ENCODE measurements at places on chromosomes 1 and 21. TPM values are rescaled to one million over a fixed set of nuclear protein-coding genes. Genes with fewer than 3 reads are reported as not detected.

GBP4 gene
- 22.5 TPM for total RNA-seq

HSD3B2 gene
- not detected for total RNA-seq

AQP10 gene
- not detected for total RNA-seq

SPRR2E gene
- total RNA-seq: not detected

ITLN1 gene
- not detected for total RNA-seq

MYOC gene
- total RNA-seq: not detected

RNU1-4 gene
- total RNA-seq: not detected

VANGL2 gene
- total RNA-seq: not detected

Data from mammary microvascular endothelial cell (primary cell).